BE2C (cell line): ENCODE measurements at places on chromosomes 13 and 19.
A peak's percentile ranks its signal among the peaks of the same experiment; 100 is the strongest.

DNA sequence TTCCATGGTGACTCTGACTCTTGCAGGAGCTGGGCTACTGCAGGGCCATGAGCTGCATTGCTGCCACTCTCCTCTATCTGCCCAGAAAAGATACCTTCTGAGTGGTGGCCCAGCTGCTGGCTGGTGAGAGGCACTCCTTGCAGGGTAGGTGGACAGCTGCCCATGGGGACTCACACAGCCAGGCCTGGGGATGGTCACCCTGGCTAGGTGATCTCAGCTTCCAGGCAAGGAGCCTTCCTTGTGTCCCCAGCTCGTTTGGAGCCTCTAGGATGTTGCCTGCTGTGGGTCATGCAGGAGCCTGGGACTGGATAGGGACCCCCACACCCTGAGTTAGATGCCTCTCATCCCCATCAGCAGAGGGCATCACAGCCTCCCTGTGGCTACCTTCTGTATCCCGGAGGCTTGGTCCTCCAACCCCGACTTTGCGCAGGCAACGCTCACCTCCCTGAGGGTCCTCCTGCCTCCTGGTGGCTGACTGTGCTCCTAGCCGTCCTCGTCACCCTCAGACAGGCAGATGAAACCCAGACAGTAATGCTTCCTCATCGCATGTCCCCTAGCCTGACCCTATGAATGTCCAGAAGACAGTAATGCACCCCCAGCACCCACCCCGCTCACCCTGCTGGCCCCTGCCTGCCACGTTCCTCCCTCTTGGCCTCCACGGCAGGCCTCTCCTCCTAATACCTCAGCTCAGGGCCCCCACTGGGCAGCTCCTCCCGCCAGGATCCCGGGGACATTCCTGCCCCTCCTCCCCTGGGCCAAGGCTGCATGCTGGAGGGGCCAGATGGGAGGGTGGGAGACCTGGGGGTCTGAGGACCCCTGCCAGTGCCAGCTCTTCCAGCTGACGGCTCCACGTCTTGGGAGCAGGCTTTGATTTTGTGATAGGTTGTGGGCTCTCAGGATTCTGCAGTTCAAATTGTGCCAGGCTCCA, 13.6 kb upstream of the ZNF14 start:
- DNase-seq: no peak

DNA sequence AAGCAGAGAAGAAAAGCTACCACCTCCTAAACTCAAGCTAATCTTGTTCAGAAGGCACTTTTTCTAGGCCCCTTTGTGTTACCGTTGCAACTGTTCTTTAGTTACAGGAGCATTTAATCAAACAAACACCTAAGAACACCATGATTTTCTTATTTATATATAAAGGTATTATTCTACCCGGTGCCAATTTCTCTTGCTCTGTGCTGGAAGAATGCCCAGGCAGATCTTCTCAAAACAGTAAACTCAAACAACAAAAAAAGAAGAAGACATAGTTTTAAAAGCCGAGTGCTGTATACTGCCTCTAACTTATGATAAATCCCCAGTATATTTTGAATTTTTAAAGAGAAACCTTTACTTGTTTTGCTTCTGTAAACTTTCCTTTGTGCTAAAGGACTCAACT, 20.4 kb downstream of the SLC7A1 start:
- DNase-seq: no peak

DNA sequence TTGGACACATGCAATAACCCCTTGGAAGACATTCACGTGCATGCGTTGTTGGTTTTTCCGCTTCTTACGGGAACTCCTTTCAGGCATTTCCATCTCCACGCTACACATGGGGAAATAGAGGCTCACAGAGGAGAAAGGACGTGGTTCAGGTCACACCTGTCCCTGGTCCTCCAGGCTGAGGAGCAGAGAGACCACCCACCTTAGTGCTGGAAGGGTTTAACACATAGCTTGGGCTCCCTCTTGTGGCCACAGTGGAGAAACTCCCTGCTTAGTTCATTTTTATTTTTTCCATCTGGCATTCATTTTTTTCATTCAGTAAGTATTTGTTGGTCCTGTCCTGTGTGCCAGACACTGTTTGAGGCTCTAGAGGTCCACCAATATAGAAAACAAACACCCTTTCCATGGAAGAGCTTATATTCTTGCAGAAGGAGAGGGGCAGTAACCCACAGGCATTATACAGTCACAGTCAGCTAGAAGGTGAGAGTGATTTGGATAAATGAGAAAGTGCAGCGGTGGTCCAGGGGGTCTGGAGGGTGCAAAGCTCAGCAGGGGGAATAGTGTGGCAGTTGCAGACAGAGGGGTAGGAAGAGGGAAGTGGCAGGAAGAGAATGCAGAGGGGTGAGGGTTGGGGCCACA, 24.2 kb upstream of the TTYH1 start:
- DNase-seq: peak; percentile 68

DNA sequence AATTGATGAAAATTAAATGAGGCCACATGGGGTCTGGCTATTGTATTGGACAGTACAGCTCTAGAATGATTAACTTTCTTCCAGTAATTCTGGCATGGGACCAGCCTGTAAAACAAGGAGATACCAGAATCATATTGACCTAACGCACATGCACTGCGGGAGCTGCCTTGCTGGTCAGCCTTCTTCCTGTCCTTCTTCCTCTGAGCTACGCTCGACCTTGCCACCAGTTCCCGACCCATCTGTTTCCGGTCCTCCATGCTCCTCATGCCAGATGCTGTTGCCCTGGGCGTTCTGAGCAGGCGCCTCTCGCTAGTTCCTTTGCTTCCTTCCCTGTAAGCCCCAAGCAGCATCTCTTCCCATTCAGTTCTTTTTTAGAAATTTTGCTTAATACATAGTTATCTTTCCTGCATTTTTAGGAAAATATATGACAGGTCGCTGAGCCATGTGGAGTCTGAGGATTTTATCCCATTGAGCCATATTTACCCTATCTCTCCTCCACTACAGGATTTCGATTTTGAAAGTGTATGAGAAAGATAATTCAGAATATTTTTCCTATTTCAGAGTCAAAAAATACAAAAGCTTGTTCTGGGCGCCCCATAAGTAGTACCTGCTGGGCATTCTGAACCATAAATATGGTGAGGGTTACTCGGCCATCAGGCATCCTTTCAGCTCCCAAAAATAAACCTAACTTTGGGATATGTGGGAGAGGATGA, 38.6 kb downstream of the TNFRSF19 start:
- peak; percentile 81 for DNase-seq

GRCh38 chr19:6402058-6402457, 9.1 kb upstream of the GTF2F1 start:
- DNase-seq: no peak

DNA sequence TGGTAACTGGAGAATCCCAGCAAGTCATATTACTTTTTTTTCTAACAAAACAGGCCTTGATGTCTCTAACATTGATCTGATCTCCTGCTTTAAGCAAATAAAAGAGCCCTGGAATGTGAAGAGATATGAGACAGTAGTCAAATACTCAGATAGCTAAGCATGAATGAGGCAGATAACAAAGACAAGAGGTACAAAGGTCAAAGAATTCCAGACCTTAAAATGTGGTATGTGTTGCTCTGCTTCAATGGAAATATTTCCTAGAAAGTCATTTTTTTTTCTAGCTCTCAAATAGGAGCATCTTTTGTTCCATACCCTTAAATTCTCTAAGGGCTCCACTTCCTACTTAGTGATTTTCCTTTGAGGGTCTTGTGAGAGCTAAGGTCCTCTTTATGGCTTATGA, 54.6 kb downstream of the ZNF254 start:
- DNase-seq: no peak

DNA sequence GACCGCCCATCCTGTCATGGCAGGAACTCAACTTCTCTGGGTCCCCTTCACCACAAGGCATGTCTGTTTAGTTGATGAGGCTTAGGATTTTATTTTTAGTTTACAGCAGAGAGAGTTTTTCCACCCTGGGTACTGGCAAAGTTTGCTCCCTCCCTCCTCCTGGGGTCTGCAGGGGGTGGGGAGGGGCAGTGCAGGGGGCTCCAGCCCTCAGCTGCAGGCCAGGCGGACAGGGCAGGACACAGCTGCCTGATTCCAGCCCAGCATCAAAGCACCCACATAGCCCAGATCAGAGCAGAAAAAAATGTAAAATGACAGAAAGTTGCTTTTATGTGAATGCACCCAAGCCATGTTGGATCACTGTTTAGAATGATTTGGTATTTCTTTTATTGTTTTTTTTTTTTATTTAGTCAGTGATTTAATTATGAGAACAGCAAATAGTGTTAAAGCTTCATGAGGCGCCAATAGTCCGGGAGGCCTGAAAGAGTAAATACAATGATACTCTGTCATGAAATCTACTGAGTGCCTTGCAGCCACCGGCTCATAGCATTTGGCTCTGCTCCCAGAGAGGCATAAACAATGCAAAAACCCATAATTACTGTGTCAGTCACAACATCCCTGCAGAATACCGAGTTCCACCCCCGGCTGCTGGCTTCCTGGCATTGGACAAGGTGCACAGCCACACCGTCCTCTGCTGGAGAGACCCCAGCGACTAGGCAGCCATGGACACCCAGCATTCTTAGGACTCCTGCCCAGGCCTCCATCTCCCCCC, 923.5 kb downstream of the UQCRFS1 start:
- DNase-seq: no peak

- no peak for DNase-seq
Observed at GRCh38 chr19:718251-718951, 9.7 kb downstream of the PALM start.

DNA sequence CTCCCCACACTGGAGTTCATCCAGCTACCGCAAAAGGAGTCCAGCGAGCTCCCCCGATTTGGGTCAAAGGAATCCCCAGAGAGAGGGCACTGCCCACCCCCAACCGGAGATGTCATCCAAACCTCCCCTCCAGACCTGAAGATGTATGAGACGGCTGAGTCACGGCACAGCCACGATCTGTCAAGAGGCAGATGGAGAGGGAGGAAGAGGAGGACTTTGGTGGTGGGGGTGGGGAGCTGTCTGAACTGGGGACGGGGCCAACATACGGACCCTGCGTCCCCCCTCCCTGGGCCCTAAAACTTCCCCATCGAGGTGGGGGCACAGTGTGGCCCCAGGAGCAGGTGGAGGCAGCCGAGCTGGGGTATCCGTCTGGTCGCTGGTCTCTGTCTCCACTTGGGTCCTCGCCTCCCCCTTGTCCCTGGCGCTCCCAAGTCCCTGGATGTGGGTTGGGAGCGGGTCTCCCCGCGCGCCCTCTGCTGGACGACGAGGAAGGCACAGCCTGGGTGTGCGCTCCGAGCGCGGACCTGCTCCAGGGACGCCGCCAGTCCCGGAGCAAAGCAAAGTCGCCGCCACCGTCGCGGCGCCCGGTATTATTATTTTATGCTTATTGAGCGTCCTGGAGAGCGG, 3.8 kb downstream of the PDE4A start:
- peak; percentile 91 for DNase-seq

DNA sequence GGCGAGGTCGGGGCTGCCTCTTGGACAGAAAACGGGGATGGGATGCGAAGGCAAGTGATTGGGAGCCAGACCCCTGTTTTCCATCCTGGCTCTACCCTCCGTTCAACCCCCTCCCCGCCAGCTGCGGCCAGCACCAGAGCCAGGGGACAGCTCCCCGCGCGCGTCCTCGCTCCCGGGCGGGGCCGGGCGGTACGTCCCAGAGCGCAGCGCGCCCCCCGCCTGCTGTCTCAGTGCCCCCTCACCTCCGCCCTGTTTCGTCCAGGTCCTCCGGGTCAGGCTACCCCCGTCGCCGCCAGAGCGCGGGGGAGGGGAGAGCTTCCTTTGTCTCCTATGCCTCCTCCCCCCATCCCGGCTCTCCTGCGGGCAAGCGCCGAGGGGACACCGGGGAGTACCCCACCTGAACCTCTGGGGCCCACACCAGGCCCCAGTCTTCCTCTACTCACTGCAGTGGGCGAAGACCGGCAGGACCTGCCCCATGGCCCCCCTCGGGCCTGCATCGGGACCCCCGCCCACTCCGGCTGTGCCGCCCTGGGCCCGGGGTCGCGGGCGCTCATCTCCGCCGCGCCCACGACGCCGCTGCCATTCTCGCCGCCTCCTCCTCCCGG, 396 bp downstream of the RTN2 start:
- DNase-seq: peak; percentile 48

- DNase-seq: no peak
Observed at GRCh38 chr13:71626421-71627117, 240.4 kb downstream of the DACH1 start.

DNA sequence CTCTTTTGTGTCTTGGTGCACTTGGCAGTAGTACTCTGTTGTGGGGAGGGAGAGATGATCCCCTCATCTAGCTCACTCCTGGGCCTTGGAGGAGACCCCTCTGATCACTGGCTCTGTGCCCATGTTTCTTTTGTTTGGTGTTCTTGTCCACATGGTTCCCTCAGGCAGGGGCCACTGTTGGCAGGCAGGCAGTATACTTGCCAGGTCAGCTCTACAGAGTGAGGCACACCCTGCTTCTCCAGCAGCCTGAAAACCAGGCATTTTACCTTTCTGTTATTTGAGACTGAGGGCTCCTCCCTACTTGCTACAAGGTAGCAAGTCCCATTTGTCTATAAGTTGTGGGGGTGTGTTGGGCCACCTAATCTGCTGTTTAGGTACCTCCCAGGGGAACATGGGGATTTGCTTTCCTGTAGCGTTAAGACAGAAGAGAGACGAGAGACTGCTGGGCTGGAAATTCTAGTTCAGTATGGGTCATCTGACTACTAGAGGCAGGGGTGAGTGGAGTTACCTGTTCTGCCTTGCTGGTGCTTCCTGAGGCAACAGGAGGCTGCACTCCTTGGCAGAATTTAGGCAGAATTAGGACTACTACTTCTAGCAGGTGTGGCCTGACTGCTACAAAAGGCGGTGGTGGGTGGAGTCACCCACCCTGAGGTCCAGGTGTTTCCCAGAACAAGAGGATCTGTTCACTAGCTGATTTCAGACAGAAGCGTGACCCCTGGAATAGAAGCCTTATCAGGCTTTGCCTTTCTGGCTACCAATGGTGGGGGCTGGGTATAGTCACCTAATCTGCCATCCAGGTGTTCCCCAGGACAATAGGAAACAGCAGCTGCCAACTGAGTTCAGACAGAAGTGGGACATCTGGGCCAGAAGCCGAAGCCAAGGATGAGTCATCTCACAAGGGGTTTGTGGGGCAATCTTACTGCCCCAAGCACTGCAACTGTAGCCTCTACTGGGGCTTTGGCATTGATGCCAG, 843.0 kb upstream of the ATXN8OS start:
- DNase-seq: peak; percentile 15
